Left colon (tissue), 2 donors: ENCODE measurements at places on chromosomes 1 and 21. TPM values are rescaled to one million over a fixed set of nuclear protein-coding genes. Genes with fewer than 3 reads are reported as not detected.

The MPC2 gene
- 164 TPM for total RNA-seq

The DIO1 gene
- 0.31 TPM for total RNA-seq

The DNAJC28 gene
- total RNA-seq = 2.5 TPM

The DCAF6 gene
- total RNA-seq = 60.0 TPM

The NHLH2 gene
- total RNA-seq = not detected

The RGS7 gene
- 0.11 TPM for total RNA-seq

The RPS27 gene
- 1,224 TPM for total RNA-seq

The LEPR gene
- total RNA-seq = 5.6 TPM

The RIMKLA gene
- total RNA-seq = 13.9 TPM

The KRTAP7-1 gene
- not detected for total RNA-seq

The MAP10 gene
- total RNA-seq = 2.1 TPM

The LGR6 gene
- 1.9 TPM for total RNA-seq

The DDOST gene
- 206 TPM for total RNA-seq

The C1QTNF12 gene
- 40.0 TPM for total RNA-seq

The WDR64 gene
- total RNA-seq = not detected

The HOOK1 gene
- total RNA-seq = 62.5 TPM

The PAPPA2 gene
- total RNA-seq = 1.5 TPM

The LCE3A gene
- total RNA-seq = not detected

The FUBP1 gene
- 94.7 TPM for total RNA-seq

The GPR37L1 gene
- total RNA-seq = 0.76 TPM

The SEMA6C gene
- total RNA-seq = 2.7 TPM

The CFAP57 gene
- total RNA-seq = not detected

The LRRC3 gene
- total RNA-seq = 2.5 TPM

The KIRREL1 gene
- 5.6 TPM for total RNA-seq

The KCNA2 gene
- 0.27 TPM for total RNA-seq

The ZMYND12 gene
- total RNA-seq = 2.4 TPM

The AMY2A gene
- total RNA-seq = 2.5 TPM

The CDA gene
- total RNA-seq = 61.3 TPM

The SFN gene
- total RNA-seq = 202 TPM

The EFNA1 gene
- 63.0 TPM for total RNA-seq

The AVPR1B gene
- 0.61 TPM for total RNA-seq

The OR2T2 gene
- not detected for total RNA-seq

The CA14 gene
- total RNA-seq = 0.34 TPM

The LAPTM5 gene
- total RNA-seq = 10.7 TPM

The C1orf226 gene
- total RNA-seq = 44.1 TPM

The ANGPTL1 gene
- total RNA-seq = 10.6 TPM

The SIM2 gene
- total RNA-seq = 0.34 TPM

The SPATA21 gene
- not detected for total RNA-seq

The SPRR3 gene
- total RNA-seq = not detected

The IGSF9 gene
- total RNA-seq = 46.3 TPM

The MTARC1 gene
- total RNA-seq = 35.2 TPM

The ID3 gene
- total RNA-seq = 223 TPM

The SUSD4 gene
- 0.28 TPM for total RNA-seq

The AGT gene
- total RNA-seq = 1.2 TPM
